ENCODE measurements at places on chromosomes 3 and 15.
A peak's percentile ranks its signal among the peaks of the same experiment; 100 is the strongest.

DNA sequence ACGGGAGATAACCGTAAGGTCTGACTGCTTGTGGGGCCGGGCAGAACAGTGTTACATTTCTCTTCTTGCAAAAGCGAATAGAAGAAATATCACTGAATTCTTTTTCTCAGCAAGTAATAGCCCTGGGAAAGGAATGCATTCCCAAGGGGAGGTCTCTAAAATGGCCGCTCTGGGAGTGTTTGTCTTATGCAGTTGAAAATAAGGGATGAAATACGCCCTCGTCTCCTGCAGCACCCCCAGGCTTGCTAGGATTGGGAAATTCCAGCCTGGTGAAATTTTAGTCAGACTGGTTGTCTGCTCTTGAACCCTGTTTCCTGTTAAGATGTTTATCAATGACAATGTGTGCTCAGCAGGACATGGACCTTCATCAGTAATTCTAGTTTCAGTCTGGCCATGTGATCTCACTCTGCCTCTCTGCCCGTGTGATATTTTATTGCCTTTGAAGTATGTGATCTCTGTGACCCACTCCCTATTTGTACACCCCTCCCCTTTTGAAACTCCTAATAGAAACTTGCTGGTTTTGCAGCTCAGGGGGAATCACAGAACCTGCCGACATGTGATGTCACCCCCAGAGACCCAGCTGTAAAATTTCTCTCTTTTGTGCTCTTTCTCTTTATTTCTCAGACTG is 715.6 kb downstream of the ROBO1 start:
- no peak for DNase-seq

- DNase-seq = no peak
Observed at GRCh38 chr3:177512945-177513814, 315.9 kb upstream of the TBL1XR1 start.

- no peak for DNase-seq
Observed at GRCh38 chr3:13546667-13547171, 2.2 kb upstream of the FBLN2 start.

DNA sequence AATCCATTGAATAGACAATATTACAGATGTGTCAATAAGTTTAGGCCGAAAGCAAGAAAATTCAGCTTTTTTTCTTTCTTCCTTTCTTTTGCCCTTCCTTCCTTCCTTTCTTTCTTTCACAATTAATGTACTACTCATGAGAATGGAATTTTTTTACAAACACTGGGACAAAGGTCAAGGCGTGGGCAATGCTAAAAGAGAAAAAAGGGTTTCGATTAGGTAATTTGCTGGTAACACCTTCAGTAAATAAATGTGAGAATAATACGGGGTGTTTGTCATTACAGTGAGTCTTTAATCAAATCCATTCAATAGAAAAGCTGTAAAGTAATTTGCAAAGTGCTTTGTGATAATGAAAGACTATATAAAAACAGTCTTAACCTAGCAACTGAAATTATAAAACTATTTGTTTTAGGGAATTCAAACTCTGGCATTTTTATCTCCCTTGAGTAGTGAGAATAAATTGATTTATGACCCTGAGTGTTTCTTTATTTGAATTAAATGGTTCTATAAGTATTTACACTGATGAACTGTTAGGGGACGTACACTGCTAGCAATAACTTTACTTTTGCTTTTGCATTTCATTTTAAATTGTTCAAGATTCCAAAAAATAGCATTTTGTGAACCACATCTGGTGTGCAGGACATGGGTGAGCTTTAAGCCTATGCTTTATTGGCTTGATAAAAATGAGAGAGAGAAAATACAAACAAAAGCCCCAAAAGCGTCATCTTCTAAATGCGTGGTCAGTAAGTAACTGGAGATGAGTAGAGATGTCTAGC is 104.2 kb upstream of the THRB start:
- no peak for DNase-seq

DNA sequence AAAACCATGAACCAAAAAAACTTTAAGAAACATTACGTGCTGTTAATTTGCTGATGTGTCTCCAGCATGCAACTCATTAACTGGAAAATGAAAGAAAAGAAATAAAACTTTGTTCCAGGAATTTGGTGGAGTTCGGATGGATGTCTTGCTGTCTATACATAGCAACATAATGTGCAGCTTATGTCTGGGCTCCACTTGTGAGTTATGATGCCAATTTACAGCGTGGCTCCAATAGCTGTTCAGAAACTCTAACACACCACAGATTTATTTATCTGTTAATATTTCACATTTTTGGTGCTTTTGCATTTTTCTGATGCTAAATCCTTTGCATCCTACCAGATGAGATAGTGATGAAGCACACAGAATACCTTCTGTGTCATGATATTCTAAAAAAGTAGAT is 45.1 kb downstream of the MAP4 start:
- DNase-seq = no peak

- DNase-seq = no peak
Observed at GRCh38 chr3:71436337-71436736, 147.2 kb downstream of the FOXP1 start.

GRCh38 chr3:77902675-77903074 is 862.8 kb downstream of the ROBO2 start:
- no peak for DNase-seq

DNA sequence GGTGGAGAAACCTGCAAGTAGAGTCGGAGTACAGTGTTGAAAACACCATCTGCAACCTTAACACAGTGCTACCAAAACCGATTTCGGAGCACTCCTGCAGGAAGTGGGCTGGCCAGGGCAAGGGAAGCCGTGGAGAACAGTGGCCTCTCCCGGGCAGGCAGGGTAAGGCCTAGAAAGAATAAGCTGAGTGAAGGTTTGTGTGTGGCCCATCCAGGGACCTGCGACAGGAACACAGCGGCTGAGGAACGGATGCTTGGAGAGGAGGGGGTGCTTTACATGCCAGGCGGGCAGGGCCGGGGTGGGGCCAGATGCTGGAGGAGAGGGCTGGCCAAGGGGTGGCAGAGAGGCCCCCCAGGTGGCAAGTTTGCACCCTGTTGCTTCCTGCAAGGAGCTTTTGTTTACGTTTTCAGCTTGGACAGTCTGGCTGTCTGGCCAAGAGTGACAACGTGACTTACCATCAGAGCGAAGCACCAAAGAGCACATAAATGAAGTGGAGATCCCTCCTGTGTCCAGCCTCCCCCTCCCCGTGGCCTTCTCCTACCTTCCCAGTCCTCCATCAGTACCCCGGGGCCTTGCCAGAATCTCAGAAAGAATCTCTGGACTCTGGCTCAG is 156.5 kb downstream of the PGPEP1L start:
- DNase-seq = peak; percentile 58

DNA sequence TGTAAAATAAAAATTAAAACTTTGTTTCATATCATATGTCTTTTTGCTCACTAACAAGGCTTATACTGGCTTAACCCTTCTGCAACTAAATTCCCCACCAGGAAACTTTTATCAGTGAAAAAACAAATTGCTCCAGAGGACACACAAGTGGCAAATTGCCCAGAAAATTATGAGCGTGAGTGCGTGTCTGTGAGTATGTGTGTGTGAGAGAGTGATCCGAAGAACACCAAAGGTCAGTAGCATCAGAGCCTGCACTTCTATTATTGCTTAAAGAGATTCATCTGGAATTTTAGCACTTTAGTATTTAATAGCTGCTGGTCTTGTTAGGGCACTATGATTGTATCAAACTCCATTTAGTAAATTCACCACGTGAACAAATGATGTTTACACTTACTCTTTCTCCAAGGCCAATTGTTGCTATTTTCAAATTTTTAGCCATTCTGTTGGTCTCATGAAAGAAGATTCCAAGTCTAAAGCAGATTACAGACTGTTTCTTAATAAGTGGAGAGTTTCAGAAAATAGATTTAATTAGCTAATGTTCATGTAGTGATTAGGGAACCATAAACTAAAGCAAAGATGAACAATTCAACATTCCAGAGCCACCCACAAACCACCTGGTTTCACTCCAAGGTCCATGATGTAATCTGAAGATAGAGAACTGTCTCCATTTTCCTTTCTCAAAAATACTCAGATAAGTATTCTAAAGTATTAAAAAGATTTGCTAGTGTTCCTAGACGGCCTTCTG is 91.1 kb upstream of the IL12A start:
- no peak for DNase-seq

DNA sequence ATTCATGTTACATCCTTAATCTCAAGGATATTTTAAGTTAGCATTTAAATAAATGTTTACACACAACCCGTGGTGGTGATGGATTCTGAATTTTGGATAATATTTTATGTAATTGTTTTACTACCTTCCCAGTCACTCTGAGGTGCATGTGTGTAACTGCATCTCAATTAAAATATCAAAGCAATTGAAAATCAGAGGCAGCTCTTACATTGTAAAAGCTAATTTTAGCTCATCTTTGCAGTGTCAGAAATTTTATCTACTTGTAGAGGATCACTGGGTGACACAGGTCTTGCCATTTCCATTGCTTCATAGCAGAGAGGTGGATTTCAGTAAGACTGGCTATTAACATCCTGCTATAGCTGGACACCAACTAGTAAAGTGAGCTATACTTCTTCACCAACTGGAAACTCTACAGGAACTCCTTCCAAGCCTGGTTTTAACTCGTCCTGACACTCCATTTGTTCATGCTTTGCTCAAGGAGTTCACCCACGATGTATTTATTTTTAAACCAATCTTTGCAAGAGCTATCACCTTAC is 19.6 kb upstream of the MITF start:
- DNase-seq = no peak

- DNase-seq = no peak
Observed at GRCh38 chr15:70439304-70439877, 324.0 kb downstream of the UACA start.

Measured in NCI-H1105 treated with DMSO at 0.1 percent for 48 hours (cell line).